CD4-positive, alpha-beta T cell treated with Interleukin-15 for 4 hours (primary cell): ENCODE measurements at places on chromosomes 12 and 14.

DNA sequence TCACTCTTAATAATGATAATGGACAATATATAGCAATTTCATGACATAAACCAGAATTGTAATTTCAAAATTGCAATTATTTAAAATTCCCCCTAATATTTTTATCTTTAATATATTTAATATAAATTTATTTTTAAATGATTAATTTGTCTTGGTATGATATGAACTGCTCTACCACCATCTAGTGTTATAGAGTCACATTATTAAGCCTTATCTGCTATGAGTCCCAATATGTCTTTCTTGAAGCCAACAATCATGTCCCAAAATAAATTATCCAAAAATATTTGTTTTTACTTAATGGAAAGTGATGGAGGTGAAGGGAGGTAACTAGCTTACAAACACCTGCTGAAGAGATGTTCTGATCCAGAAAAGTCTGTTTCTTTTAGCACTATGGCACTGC is 151.4 kb downstream of the KCNC2 start:
- DNase-seq, result no peak

GRCh38 chr12:100279607-100280244 is 12.7 kb downstream of the SCYL2 start:
- no peak for DNase-seq

DNA sequence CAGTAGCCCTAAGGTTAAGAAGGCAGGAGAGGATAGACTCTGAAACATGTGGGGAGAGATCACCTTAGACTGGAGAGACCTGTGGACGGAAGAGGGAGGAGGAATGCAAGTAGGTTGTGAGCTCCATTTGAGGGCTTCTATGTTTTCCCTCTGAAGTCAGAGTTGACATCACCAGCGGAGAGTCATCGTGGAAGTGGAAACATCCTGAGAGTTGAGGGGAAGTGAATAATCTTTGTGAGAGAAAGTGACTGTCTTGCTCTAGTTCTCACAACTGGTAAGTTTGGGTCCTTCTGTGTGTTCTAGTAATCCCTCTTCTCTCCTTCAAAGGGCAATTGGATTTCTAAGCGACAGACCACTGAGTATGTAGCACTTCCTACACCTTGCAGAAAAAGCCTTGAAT is 103.6 kb upstream of the CCND2 start:
- no peak for DNase-seq

- DNase-seq, result no peak
Observed at GRCh38 chr12:23186950-23187349, 562.0 kb downstream of the ETNK1 start.

DNA sequence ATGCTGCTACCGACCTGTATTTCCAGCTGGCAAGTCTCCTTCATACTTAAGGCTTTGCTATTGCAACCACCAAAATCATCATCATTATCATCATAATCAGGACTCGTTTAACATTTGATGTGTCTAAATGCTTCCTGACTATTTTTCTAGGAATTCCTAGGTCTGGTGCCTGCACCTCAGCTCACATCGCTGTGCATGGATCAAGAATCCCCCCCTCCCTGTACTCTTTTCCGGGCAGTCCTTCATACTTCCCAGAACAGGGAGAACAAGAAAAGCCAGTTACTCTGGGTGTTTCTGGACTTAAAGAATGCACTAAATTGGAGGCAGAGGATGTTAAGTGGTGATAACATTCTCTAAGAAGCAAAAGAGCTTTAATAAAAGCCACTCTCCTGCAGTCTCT is 9.4 kb downstream of the ERP27 start:
- no peak for DNase-seq

GRCh38 chr12:40011775-40012129 is 94.1 kb downstream of the SLC2A13 start:
- DNase-seq, result no peak

GRCh38 chr12:49342066-49342913 is 4.4 kb upstream of the DNAJC22 start:
- peak; percentile 73 for DNase-seq

- DNase-seq, result no peak
Observed at GRCh38 chr14:26217778-26218177, 380.1 kb downstream of the NOVA1 start.

DNA sequence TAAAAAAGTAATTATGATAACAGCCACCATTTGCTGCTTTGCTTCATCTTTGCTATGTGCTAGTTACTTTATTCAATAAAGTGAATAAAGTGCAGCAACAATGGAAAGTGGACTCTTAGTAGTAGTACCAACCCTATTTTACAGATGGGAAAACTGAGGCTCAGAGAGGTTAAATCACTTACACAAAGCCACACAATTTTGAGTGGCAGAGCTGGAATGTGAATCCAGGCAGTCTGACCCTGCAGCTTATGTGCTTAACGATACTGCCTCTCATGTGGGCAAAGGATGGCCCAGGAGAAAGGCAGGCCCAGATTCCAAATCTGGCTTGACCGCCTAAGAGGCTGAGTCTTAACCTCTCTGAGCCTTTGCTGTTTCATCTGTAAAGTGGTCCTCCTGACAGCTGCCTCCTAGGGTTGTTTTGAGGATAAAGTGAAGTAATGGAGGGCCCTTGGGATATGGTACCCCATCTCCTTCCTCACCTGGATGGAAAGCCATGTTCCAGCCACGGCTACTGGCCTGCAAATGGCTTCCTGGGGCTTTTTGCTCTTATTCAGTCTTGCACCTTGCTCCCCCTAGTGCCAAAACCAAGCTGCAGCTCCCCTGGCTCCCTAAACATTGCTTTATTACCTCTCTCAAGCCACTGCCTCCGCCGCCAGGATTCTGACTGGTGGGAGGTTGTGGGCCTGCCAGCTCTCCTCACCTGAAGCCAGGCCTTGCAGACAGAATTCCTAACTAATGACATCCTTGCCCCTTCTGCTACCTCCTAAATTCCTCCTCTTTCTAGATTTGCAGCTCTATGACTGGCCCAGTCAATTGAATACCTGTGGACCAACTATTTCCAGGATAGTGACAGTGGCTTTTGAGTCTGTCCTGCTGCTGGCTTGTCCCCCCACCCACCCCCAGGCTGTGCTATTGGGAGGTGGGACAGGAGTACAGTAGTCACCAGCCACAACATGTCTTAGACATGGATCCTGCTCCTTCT is 283.3 kb upstream of the PWP1 start:
- peak; percentile 61 for DNase-seq

GRCh38 chr12:79935624-79936345 is 888 bp upstream of the PPP1R12A start:
- DNase-seq, result peak; percentile 17
